ENCODE measurements at places on chromosomes 5 and 9. TPM values are rescaled to one million over a fixed set of nuclear protein-coding genes. Genes with fewer than 3 reads are reported as not detected.

Gene SPATA31D4
- total RNA-seq: not detected

Gene HMMR
- 2.2 TPM for total RNA-seq

DNA sequence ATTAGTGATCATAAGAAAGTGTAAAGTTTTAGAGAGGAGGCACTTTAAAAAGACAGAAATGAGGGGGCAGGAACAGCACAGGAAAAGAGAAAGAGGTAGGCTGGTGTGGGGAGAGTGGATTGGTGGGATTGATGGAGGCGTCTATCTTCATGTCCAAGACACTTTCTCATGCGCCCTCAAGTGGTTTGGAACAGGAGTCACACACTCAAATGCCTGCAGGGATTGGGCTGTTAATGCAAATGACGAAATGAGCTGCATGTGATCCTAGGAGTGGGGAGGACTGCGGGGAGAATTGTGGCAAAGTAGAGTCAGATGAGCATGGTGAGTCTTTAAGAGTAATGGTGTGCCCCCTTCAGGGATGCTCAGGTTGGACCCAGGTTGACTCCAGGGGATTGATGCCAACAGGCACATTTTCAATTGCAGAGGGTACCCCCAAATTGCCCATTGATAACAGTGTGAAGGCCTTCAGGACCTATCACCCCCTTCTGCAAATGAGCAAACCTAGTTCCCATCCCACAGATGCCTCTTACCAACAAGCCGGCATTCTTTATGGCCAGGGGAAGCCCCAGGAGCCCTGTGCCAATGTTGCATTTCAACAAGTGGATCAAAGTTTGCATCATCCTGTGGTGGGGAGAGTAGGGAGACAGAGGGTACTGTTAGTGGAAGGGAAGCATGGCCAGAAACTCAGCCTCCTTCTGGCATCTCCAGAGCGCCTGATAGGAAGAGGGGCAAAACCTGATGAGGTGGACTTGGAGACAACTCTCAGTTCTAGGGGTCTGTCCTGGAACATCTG, 5.3 kb downstream of the SLC36A3 start:
- DNase-seq: peak; percentile 74

- no peak for DNase-seq
Observed at GRCh38 chr5:119583684-119584083, 45.7 kb upstream of the FAM170A start.

GRCh38 chr5:112653638-112654205, 84.0 kb upstream of the APC start:
- DNase-seq: no peak

- DNase-seq: no peak
Observed at GRCh38 chr9:89935115-89935514, 330.3 kb downstream of the GADD45G start.

- DNase-seq: no peak
Observed at GRCh38 chr9:99109522-99109921, 4.6 kb downstream of the TGFBR1 start.

- DNase-seq: no peak
Observed at GRCh38 chr9:133468374-133468773, 8.6 kb downstream of the CACFD1 start.

DNA sequence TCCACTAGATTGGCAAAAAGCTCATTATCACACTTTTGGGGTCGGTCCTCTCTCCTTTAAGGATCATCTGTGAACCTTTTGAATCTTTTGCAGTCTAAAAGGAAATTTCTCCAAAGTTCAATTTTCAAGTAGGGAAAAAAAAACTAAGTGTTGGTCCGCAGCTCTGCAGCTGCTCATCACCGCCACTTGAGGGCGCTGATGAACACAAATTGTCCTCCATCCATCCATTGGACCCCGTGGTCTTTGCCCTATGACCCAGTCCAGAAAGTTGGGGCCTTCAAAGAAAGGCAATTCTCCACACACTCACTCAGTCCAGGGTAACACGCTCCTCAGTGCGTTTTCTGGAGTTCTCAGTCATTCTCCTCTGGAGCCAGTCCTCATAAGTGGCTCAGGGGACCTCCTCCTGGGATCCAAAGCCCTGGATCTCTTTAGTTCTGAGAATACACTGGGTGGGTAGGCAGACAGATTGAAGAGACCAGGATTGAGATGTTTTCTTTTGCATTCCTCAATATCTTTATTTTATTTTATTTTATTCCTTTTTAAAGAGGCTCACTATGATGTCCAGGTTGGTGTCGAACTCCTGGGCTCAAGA, 63.6 kb upstream of the SLC28A3 start:
- DNase-seq: no peak

- no peak for DNase-seq
Observed at GRCh38 chr5:43601454-43602260, 1.3 kb upstream of the NNT start.

DNA sequence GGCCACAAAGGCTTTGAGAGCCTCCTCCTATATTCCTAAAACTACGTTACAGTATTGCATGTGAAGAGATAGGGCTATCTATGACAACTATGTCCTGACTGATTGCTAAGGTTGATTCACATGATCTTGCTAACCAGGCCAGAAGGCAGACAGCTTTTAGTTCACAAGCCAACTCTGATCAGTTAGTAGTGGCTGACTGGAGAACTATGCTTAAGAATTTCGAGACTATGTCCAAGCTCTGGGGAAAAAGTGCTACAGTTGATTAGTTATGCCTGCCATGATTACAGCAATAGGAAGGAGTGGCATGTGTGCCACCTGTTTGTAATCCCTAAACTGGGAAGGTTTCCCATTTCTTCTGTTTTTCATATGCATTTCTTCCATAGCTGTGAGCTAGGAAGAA, 223.4 kb downstream of the DOCK8 start:
- DNase-seq: no peak
